ENCODE measurements at places on chromosomes 2 and 18. TPM values are rescaled to one million over a fixed set of nuclear protein-coding genes. Genes with fewer than 3 reads are reported as not detected.

SYT4 gene
- total RNA-seq = 0.67 TPM

DNAJC5G gene
- total RNA-seq = not detected

MAPRE3 gene
- 0.57 TPM for total RNA-seq

CLEC4F gene
- not detected for total RNA-seq

GRCh38 chr18:74139888-74140287, 7.7 kb downstream of the FBXO15 start:
- peak; percentile 54 for DNase-seq

DNA sequence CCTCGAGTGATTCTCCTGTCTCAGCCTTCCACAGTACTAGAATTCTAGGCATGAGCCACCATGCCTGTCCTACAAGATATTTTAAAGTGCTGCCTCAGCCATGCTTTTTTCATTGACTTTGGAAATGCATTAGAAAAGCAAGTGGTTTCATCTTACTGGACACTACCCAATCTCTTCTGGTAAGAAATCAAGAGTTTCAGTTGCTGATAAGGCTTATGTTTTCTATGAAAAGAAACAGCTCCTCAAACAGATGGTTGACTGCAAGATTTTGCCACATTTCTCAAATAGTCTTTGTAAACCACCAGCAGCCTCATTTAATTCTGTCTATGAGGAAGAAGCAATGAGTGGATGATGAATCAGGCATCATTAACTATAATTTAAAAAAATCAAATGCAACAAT, 264.5 kb upstream of the LRP1B start:
- no peak for DNase-seq

- DNase-seq = peak; percentile 73
Observed at GRCh38 chr18:49177812-49178211, 227.0 kb upstream of the SMAD7 start.

- DNase-seq = peak; percentile 5
Observed at GRCh38 chr18:54736981-54737380, 91.3 kb upstream of the RAB27B start.

- no peak for DNase-seq
Observed at GRCh38 chr2:142885543-142885942, 8.1 kb downstream of the KYNU start.

DNA sequence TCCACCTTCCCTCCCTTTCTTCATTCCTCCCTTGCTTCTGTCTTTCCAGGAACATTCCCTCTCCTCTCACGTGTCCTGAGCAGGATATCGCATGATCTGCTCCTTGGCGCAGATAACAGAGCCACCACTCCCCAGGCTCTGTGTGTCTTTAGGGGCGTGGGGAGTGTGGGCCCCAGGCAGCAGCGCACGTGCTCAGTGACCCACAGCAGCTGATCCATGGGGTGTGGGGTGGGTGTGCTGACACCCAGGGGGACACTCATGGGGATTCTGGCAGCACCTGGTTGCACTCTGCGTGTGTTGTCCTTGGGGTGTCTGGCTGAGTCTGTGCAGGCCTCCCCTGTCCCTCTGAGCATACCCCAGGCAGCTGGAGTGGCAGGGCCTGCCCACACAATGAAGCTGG, 9.9 kb upstream of the FOSL2 start:
- DNase-seq = no peak

DNA sequence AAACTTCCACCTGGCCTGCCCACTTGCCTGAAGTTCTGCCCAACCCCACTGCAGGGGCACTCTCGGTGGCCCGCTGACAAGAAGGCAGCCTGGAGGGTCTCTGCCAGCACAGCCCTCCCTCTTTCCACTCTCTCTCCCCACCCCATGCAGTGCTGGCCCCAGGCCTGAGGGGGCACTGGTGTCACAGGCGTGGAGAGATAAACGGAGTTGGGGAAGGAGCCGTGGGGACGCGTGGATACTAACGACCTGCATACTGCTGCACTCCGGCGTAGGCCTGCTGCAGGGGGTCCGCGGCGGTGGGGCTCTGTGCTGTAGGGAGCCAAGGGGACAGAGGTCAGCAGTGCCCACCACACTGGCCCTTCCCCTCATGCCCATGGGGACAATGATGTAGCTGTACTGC, 299.3 kb downstream of the CELF4 start:
- DNase-seq = no peak

DNA sequence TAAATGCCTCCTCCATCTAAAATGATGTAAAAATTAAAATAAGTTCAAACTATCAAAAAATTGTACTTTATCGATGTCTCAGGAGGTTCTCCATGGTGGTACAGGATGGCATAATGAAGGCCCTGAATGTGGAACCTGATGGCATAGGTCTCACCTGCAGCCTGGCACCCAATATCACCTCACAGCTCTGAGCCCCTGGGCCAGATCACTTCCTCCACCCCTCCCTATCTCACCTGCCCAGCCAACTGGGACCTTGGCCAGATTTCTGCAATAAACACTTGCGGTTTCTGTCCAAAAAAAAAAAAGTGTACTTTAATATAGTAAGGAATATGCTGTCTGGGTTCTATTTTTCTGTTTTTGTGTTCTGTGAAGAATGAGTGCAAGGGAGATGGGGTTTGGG, 6.7 kb upstream of the RBM45 start:
- DNase-seq = no peak
